Hepatic stellate cell (primary cell): ENCODE measurements at places on chromosomes 11 and 22.
A peak's percentile ranks its signal among the peaks of the same experiment; 100 is the strongest.

DNA sequence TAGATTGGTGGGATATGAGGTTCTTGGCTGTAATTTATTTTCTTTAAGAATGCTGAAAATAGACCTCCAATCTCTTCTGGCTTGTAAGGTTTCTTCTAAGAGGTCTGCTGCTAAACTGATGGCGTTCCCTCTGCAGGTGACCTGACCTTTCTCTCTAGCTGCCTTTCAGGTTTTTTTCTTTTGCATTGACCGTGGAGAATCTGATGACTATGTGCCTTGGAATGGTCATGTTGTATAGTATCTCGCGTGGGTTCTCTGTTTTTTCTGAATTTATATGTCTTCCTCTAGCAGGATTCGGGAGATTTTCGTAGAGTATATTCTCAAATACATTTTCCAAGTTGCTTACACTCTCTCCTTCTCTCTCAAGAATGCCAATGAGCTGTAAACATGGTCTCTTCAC, 122.2 kb downstream of the DDX10 start:
- no peak for DNase-seq

GRCh38 chr11:44999068-44999467, 48.4 kb upstream of the TP53I11 start:
- no peak for DNase-seq

- DNase-seq = no peak
Observed at GRCh38 chr11:127890030-127890615, 697.2 kb downstream of the ETS1 start.

DNA sequence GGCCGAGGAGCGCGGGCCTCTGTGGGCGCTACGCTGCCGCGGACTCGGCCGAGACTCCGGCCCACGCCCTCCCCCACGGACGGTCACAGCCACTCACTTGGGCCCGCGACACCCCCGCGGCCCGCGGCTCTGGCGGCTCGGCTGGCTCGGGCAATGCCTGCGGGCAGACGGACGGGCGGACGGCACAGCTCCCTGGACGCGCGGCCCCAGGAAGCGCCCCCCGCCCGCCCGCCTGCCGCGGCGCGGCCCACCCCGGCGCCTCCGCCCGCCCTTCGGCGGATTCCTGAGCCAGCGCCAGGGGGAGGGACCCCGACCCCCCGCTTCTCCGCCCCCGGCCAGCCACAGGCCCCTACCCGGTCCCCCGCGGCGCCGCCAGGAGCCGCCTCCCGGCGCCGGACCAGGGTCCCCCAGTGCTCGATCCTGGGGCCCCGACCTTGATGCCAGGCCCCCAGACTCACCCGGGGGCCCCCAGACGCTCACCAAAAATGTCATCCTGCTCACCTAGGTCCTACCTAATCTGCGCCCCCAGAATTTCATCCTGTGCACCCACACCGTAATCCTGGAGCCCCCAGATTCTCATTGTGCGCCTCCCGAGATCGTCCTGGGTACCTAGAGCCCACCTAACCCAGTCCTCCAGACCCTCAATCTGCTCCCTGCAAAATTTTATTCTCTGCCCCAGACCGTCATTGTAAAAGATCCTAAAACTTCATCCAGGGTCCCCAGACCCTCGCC, at the start of gene EFEMP2:
TSS of gene EFEMP2 (minus strand) at position 215 of the 732 bp plus-strand sequence. CDS start 446 bp downstream, outside the sequence.
- no peak for DNase-seq

- no peak for DNase-seq
Observed at GRCh38 chr11:24872186-24872585, 375.3 kb downstream of the LUZP2 start.

DNA sequence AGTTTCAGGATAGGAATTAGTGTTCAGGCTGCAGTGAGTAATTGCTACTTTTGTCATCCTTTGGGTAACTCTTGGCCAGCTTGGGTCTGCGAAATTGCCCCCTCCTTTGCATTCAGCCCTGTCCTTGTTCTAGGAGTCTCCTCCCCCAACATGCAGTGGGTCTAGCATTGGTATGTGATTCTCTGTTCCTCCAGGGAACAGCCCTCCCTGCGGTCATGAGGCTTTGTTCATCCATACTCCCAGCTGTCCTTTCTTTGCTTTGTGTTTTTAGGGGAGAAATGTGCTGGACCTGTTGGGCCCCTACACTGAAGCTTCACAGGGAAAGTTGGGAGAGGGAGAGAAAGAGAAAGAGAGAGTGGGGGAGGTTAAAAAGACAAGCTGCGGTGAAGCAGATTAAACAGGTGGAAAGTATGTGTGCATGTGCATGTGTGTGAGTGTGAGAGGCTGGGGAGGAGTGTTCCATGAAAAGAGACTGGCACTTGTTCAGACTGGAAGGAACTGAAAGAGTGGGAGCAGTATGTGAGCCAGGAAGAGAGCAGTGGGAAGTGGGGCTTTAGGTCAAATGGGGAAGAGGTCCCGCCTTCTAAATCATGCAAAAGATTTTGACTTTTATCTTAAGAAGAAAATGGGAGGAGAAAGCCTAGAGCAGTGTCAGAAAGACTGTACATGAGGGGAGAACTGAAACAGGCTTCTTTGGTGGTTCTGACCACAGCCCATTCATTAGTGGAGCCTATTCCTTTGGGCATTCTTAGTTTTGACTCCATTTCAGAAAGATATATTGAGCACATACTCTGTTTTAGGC, 17.9 kb upstream of the SESN3 start:
- DNase-seq = no peak

DNA sequence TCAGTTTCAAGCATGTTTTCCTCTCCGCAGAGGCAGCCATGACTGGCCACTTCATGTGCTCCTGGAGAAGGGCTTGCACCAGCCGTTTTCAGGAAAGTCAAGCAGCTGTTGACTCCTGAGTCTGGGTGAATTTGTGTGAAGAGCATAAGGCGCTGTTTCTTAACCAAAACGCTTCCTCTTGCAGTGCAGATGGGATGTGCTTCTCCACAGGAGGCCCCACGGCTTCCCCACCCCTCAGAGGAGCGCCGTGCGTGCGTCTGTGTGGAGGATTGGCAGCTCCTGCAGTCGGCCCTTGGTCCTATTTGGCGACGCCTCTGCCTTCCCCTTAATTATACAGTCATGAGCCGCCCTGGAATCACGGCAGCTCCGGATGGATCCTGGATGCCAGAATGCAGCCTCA, 54.1 kb upstream of the B3GAT1 start:
- DNase-seq = no peak

DNA sequence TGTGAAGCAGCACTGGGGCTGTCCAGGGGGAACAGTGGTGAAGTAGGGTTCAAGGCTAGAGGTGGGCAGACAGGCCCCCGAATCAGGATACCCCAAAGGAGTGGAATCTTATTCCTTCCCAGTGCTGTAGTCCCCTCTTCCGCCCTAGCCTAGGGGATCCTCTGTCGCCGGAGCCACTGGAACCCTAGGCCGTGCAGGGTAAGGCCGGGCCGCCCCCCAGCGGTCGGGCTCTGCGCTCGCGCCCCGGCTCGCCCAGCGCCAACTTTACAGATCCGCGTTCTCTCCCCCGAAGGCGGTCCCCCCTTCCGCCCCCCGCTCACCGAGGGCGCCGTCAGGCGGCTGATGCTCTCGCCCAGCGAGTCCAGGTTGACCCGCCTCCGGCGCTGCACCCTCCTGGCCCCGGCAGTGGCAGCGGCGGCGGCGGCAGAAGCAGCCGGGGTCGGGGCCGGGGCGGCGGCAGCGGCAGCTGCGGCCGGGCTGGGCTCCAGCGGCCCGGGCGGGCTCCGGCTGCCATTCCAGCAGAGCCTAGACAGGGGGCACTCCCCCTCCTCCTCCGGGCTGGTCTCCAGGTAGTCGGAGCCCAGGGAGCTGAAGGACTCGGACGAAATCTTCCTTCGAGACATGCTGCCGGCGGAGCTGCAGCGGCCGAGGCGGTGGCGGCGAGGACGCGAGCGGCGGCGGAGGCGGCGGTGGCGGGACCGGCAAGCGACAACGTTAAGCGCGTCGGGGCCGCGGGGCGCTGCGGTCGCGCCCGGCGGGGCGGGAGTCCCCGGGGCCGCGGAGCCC, 650 bp downstream of the GUCY1A2 start:
- DNase-seq = peak; percentile 37

- no peak for DNase-seq
Observed at GRCh38 chr11:124296016-124296415, 17.7 kb downstream of the OR8D1 start.

- DNase-seq = no peak
Observed at GRCh38 chr22:45129703-45130524, 33.8 kb upstream of the NUP50 start.

GRCh38 chr22:35148381-35148780, 82.4 kb downstream of the ISX start:
- DNase-seq = no peak

DNA sequence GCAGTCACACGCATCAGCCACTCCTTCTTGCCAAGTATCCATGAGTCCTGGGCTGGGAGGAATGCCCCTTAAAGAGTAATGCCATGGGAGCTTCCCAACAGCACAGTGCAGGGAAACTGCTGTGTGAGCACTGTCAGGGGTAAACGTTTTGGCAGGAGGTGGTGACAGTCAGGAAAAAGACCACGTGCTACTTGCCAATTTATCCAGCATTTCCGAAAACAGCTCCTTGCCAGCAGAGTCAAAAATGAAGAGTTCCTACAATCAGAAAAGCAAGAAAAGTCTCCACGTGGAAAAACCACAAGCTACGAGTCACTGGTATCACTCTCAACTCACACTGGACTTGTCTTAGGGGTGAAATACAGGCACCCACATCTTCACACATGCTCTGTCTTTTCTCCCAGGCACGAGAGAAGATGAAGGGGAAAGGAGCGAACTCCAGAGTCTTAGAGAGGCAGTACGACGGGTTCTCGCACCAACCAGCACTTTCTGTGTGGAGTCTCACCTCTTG, 9.9 kb downstream of the IFT27 start:
- no peak for DNase-seq

GRCh38 chr11:105774899-105775298, 165.0 kb downstream of the GRIA4 start:
- no peak for DNase-seq

- DNase-seq = peak; percentile 88
Observed at GRCh38 chr11:57649826-57650738, at the start of gene YPEL4. Gene YPEL4 (minus strand): TSS chr11:57649912. CDS start chr11:57647107, 2,805 bp downstream.

DNA sequence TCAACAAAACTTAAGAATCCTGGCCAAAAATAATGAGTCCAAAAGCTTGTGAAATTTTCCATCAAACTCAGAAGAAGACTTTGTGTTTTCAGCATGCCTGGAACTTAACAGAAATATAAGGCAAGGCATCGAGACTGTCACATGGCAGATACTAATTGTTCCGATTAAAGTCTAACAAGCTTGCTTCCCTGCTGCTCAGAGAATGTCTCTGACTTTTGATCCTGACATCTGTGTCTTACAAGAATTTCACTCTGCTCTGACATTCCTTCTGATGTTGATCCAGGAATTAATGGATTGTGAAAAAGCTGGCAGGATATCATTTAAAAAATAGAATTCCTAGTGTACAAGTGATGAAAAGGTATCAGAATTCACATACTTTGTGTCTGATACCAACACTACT, 170.2 kb downstream of the DCDC1 start:
- DNase-seq = no peak

GRCh38 chr11:105838668-105839384, 183.2 kb downstream of the MSANTD4 start:
- DNase-seq = no peak

DNA sequence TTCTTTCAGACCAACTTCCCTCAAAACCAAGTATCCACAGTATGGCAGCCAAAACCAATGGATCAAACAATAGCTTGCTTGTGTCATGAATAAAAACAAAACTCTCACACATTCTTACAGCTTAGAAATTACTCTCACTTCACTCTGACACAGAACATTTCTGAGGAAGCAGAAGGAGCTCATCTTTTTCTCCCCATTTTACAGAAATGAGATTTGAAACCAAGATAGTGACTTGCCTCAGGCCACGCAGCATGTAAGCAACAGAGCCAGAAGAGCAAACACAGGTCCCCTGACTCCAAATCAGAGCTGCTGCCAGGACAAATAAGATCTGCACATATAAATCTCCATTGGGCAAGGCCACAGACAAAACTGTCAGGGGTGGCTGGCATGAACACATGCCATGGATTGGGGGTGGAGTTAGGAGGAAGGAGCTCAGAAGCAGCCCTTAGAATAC, 64.8 kb downstream of the RAB30 start:
- no peak for DNase-seq

DNA sequence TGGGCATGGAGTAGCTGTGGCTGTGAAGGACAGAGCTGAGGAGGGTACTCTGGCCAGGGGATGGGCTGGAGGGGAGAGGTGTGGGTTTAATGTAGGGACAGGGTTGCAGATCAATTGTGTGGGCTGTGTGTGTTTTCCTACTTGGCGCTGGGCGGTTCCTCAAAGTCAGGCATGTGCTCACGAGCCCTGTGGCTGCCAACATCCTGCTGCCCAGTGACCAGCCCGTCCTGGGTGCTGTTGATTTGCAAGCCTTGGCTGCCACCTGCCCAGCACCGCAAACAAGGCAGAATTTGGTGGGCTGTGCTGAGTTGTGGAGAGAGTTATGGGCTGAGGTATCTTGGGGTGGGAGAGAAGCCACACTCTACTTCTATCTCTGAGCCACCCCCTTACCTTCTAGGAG, 69.2 kb downstream of the SCN3B start:
- no peak for DNase-seq
